ENCODE measurements at places on chromosomes 7 and 10. TPM values are rescaled to one million over a fixed set of nuclear protein-coding genes. Genes with fewer than 3 reads are reported as not detected.

DNA sequence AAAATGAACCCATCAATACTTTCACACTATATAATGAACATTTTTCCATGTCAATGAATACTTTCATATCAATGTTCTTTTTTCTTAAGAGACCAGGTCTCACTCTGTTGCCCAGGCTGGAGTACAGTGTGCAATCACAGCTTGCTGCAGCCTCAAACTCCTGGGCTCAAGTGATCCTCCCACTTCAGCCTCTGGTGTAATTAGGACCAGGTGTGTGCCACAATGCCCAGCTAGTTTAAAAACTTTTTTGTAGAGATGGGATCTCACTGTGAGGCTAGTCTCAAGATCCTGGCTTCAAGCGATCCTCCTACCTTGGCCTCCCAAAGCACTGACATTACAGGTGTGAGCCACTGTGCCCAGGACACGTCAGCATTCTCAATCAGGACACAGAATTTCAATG, 85.2 kb downstream of the SH3PXD2A start:
- no peak for DNase-seq

- no peak for DNase-seq
These were observed 42.9 kb upstream of the CNPY1 start for GRCh38 chr7:155589001-155589980.

GRCh38 chr10:121070275-121071070, 219.3 kb downstream of the WDR11 start:
- DNase-seq = peak; percentile 54

DNA sequence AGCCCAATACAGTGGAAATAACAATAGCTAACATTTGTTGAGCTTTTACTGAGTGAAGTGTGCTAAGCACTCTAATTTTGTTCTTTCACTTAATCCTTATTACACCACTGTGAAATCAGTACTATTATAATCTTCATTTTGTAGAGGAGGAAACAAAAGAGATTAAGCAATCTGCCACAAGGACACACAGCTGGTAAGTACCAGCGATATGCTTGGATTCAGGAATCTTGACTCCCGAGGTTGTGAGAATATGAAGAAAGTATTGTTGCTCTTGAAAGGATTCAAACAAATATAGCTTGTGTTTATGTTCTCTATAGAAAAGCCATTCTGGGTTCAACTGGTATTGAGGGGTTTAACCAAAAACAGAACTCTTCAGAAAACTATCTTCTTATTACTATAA, 93.7 kb upstream of the HECTD2 start:
- DNase-seq = no peak

CSTF2T gene
- 33.4 TPM for total RNA-seq

LLCFC1 gene
- total RNA-seq = not detected

DNA sequence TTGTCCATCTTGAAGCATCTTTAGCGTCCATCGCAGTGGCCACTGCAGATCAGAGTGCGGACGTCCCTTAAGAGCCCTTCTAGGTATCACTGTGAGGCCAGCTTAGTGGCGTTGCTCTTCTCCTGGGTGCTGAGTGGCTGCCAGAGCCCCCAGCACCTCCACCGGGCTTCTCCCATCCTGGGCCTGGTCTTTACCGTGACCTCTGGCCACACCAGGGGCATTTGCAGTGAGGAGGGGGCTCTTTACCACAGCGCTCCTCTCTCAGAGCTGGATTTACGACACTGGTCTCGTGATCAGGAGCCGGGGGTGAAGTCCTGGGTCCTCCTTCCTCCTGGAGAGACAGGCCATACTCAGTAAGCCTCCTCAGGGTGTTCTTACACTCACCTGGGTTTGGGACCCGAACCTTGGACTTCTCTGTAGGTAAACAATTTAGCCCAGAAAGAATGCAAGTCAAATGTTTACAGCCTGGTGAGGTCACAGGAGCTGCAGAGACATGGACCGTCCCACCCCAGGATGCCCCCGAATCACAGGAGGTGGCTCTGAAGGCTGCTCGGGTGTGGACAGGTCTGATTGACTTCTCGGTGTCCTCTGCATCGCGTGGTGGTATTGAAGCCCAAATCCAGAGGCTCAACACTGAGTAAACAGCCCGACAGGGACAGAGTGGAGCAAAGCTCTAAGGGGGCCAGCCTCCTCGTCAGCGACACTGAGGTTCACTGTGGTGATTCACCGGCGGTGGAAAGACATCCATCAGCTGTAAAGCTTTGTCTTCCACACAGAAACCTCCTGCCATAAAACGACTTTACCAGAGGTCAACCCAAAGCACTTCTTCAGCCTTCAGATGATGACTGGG, 33.0 kb downstream of the JAKMIP3 start:
- no peak for DNase-seq

GRCh38 chr7:159144758-159145489, at the start of gene VIPR2:
TSS of gene VIPR2 (minus strand) at chr7:159144867. CDS start at chr7:159144771, 96 bp downstream.
- peak; percentile 66 for DNase-seq

DNA sequence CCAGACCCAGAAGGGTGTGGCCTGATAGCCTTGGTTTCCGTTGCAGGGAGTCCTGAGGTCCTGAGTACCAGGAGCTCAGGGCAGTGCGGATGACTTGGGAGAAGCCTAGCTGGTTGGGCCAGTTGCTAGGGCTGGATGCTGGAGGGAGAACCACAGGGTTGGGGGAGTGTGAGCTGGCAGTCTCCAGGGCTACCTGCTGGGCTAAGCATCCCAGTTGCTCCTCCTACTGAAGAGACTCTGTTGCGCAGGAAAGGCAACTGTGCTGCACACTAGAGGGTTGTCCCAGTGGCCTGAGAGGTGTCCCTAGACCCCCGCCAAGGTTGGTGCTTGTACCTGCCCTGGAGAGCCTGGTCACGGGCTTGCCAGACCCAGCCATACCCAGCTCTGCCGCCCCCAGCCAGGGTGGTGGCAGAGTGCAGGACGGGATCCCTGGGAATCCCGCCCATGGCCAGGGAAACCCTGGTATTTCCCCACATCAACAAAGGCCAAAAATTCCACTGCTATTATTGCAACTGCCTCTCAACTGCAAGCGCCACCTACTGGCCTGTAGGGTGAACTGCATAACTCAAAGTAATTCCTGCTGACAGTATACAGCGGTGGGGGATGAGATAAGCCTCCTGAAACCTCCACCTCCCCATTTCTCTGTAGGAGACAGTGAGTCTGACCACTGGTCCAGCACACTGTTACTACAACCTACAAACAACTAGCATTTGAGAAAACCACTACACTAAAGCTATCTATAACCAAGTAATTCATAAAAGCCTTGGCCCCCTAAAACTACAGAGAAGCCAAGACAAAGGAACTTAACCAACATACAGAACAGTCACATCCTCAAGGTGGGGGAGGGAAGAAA, 67.6 kb upstream of the DDC start:
- peak; percentile 45 for DNase-seq

ANKRD7 gene
- 2.2 TPM for total RNA-seq

SHH gene
- total RNA-seq = 1.3 TPM

- no peak for DNase-seq
These were observed 108.0 kb upstream of the KMT2C start for GRCh38 chr7:152543799-152544198.

GRCh38 chr10:129020651-129021330, 446.2 kb upstream of the MGMT start:
- DNase-seq = peak; percentile 41

GRCh38 chr10:35004651-35005050, 85.5 kb downstream of the CUL2 start:
- no peak for DNase-seq

SLC18A3 gene
- total RNA-seq = 0.31 TPM
